ENCODE measurements at places on chromosomes 4 and X.

- DNase-seq = no peak
These were observed 530.5 kb downstream of the FAM133A start for GRCh38 chrX:94204524-94204923.

- DNase-seq = no peak
These were observed 53.8 kb upstream of the HGFAC start for GRCh38 chr4:3387943-3388361.

- DNase-seq = no peak
These were observed 10.8 kb downstream of the CLCN4 start for GRCh38 chrX:10167573-10167972.

GRCh38 chr4:23516716-23517115, 373.1 kb downstream of the PPARGC1A start:
- peak; percentile 0 for DNase-seq

- peak; percentile 66 for DNase-seq
These were observed at the start of gene JADE3 for GRCh38 chrX:46912098-46912602. Gene JADE3 (plus strand): TSS chrX:46912421. CDS start chrX:46984895, 72,474 bp downstream.

DNA sequence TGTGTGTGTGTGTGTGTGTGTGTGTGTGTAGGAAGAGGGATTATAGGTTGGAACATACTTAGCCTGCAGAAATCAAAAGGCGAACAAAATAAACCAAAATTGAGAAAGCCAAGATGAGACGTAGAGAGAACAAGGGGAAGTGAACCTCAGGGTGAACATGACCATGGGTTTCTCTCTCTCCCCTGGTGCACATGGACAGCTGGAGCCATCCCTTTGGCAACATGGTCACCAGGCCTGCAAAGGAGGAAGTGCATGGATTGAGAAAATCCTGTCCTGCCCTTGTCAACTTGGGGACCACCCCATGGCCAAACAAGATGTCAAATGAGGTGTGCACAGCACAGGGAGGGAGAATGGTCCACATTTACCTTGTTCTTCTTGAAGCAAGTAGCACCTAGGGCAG, 23.1 kb downstream of the LGI2 start:
- DNase-seq = no peak

DNA sequence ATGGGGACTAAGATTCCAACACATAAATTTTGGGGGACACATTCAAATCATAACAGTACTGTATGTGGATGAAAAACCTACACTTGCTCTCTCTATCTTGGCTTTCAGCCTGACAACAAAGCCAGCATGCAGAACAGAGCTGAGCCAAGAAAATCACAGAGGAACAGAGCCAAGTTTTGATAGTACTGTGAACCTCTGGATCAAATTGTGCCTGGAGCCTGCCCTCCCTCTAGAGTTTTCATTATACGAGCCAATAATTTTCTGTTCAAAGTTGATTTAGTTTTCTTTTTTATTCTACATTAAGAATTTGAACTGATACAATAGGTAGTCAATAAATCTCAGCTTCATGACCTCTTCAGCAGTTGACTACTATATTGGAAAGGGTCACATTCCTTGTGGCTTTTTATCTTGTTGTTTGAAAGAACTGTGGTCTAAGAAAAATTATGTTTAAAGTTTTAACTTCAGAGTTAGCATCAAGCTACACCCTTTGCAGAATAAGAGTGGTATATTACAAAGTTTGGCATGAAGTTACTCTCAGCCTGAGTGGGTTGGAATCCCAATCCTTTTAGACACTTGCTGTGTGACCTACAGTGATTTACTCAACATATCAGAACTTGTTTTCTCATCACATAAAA, 31.1 kb downstream of the GRID2 start:
- DNase-seq = no peak

DNA sequence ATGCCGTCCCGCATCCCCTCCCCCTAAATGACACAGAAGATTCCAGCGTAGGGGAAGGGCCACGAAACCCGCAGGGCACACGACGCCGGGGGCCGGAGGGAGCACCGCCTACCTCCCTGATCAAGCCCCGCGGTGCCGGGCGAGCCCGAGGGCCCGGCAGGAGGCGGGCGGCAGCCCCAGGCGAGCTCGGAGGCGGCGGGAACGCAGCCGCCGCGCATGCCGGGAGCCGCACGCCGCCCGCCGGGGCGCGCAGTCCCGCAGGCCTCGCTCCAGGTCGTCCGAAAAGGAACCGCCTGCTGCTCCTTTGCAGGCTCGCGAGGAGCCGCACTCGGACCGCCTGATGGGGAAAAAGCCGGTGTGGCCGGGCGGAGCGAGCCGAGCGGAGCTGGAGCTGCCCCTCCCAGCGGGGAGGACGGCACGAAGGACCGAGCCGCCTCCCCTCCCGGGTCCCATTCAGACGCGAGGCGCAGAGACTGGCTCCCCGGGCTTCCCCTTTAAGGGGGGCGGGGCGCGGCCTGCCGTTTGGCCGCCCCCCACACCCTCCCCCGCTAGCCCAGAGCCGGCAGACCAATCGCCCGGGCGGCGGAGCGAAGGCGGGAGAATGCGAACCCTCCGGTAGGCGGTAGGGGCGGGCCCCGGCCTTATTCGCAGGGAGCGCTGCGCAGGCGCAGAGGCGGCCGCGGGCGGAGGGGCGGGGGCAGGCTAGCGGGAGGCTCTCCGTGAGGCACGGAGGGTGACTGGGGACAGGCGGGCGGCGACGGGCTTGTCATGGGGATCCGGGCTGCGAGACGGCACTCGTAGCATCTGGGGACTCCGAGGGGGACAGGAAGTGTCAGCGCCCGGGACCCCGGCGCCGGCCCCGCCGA, 561 bp upstream of the ING2 start:
- DNase-seq = peak; percentile 98
